DMS 273 treated with DMSO at 0.1 percent for 48 hours (cell line): ENCODE measurements at places on chromosomes 4 and X.

- no peak for DNase-seq
These were observed 189.6 kb downstream of the BCOR start for GRCh38 chrX:39907964-39908661.

DNA sequence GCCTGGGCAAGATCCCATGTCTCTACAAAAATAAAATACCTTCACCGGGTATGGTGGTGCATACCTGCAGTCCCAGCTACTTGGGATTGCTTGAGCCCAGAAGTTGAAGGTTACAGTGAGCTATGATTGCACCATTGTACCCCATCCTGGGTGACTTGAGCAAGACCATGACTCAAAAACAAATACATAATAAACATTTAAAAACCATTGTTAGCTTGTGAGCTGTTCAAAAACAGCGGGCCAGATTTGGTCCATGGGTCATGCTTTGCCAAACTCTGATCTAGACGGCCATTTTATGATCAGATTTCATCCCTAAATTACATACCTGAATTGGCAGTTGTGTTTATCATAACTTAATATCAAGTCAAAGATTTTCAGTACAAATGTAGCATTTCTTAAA lies 76.0 kb upstream of the GPM6B start:
- no peak for DNase-seq

- DNase-seq = no peak
These were observed 30.0 kb downstream of the OTUD6A start for GRCh38 chrX:70092247-70092646.

- DNase-seq = no peak
These were observed 641.3 kb upstream of the FTHL17 start for GRCh38 chrX:31713120-31713519.

DNA sequence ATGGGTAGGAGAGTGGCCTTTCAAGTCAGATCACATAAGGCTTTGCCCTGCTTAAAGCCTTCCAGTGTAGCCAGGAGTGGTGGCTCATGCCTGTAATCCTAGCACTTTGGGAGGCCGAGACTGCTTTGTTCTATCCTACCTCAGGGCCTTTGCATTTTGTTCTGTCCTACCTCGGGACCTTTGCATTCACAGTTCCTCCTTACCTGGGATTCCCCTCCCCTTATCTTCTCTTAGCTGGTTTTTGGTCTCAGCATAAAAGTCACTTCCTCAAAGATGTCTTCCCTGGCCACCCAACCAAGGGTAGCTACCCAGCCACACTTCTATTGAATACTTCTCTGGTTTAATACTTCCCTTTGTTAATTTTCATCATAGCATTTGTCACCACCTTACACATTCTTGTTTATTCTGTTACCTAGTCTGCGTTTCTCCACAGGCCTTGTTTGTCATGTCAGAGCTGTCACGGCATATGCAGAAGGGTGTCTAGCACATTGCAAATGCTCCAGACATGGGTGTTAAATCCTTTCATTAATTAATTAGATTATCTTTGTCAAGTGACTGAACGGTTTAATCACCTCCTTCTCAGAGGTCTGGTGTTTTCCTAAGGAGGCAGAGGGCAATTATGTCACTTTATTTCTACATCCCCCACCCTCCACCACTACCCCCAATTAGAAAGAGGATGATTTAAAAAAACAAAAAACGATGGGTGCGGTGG lies 11.3 kb upstream of the SETD7 start:
- no peak for DNase-seq
